ENCODE measurements at places on chromosomes 1 and 21.

- DNase-seq = no peak
Measured at GRCh38 chr21:15241997-15242736, 177.4 kb upstream of the NRIP1 start.

DNA sequence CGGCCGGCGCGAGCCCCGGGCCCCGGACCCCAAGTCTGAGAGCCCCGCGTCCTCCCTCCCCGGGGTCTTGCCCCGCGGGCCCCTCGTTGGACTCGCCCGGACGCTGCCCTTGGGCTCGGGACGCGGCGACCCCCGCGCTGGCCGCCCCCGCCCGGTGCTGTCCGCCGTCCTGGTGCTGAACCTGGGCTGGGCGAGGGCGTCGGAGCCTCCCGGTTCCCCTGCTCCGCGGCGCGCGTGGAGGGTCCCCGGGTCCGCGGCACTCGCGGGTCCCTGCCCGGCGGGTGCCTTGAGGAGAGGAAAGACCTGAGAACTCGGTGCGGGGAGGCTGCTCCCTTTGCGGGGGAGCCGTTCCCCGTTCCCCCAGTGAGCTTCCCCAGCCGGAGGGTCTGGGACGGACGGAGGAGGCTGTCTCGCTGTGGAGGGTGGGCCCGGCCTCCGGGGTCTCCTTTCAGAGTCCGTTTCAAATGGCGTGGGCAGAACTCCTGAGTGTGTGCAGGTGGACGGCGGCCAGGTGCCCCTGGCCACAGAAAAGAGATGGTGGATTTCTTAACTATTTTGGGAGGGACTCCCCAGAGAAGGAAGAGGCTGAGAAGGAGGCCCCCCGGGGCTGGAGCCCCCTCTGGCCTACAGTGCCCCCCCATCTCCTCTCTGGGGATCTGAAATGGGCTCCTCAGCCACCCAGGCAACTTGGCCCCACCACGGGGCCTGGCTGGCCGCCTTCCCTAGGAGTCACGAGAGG is 595 bp downstream of the GABRD start:
- no peak for DNase-seq

GRCh38 chr1:167629681-167630567 is at the start of gene RCSD1:
RCSD1 (plus strand) TSS chr1:167630232; CDS start chr1:167630424, 192 bp downstream.
- no peak for DNase-seq

DNA sequence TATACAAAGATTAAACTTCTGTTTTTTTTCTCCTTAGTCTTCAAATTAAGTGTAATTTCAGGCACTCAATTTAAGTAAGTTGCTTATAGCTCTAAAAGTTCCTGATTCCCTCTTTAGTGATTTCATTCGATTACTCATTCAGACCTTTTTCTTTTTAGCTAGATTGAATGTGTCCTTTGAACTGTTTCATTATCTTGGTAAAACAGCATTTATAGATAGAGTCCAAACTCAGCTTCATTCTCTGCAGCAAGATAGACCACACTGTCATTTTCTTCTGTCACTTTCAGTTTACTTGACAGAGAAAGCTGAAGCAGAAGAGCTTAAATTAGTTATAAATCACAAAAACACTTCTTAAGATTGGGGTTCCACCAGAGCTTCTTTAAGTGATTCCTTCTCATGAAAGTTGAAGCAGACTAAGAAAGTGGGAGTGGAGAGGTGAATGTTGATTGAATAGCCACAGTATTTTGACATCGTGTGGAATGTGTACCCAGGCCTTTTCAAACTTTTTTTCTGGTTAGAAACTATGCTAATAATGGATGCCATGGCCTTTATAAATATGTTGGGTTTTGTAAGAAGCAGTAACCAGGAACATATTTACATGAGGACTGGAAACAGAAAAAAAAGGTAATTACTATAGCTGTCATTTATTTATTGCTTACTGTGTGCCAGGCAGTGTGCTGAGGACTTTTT is 52.2 kb downstream of the ZBTB40 start:
- DNase-seq = no peak

DNA sequence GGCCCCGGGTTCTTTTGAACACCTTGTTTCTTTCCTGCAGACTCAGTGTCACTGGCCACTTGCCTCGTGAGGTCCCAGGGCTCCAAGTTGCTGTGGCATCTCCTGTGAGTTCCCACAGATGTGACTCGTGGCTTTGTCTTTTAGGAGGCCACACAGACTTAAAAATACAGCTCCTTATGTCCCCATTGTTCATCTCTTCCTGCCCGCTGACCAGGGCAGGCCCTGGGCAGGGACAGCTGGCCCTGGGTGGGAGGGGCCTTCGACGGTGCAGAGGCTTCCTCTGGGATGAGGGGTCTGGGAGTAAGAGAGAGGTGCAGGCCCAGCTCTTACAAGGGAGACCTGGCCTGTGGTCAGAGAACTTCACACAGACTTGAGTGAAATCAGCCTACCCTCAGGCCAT is 15.6 kb downstream of the LDLRAP1 start:
- no peak for DNase-seq

All from activated T-cell treated with anti-CD3 and anti-CD28 coated beads for 4 hours (primary cell).